ENCODE measurements at places on chromosomes 5 and 9.

DNA sequence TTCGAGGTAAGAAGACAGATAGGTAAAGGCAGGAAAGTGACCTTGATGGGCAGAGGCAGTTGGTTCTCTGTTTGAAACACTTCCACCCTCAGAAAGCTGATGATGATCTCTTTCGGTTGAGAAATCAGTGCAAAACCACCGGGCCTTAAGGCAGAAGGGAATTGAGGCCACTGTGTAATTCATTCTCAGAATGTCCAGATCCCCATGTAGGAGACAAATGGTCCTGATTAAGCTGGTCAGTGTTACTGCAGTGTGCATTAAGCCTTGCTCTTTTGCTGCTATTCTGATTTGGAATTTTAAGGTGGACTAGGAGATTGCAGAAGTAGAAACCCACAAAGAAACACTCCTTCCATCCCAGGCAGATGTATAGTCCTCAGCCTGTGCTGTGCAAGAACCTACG lies 255.2 kb downstream of the ARHGAP26 start:
- H3K27ac ChIP-seq: no peak overlapping the region
- H3K27me3 ChIP-seq: no peaks in the 10 kb centered on the region
- peaks cover 10% of the 10 kb centered on the region for H3K4me1 ChIP-seq
- no peak overlapping the region for H3K4me3 ChIP-seq

GRCh38 chr5:168883991-168884390 lies 304.8 kb upstream of the PANK3 start:
- no peaks in the 10 kb centered on the region for H3K4me1 ChIP-seq
- H3K27me3 ChIP-seq: no peaks in the 10 kb centered on the region
- no peak for DNase-seq
- H3K27ac ChIP-seq: no peak overlapping the region
- no peaks in the 10 kb centered on the region for H3K36me3 ChIP-seq

DNA sequence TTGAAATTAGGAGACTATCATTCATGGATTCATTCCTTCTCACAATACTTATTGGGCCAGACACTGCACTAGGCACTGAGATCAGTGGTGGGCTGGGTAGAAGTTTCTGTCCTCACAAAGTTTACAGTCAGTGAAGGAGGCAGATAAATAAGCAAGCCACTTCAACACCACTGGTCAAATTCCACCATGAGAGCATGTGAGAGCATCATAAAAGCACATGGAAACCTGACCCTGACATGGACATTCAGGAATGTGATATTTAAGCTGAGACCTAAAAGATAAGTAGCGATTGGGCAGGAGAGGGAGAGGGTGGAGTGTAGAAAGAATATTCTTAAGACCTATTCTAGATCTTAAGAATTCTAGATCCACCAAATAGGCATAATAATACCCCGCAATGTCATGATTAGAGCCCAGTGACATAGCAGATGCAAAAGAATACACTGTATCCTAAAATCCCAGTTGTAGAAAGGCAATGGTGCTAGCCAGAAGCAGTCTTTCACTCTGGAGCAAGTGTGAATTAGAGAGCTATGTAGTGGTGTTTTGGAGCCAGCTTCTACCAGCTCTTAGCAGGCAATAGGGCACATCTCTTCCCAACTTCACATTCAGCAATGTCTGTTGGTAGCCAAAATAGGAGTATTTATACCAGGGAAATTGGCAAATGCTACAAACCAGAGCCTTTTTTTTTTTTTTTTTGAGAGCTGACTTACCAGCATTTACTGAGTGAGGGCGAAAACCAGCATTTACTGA lies 46.4 kb downstream of the SH3RF2 start:
- no peaks in the 10 kb centered on the region for H3K36me3 ChIP-seq
- no peaks in the 10 kb centered on the region for H3K4me1 ChIP-seq
- no peak overlapping the region for H3K4me3 ChIP-seq
- no peak overlapping the region for H3K27ac ChIP-seq
- no peak for DNase-seq

DNA sequence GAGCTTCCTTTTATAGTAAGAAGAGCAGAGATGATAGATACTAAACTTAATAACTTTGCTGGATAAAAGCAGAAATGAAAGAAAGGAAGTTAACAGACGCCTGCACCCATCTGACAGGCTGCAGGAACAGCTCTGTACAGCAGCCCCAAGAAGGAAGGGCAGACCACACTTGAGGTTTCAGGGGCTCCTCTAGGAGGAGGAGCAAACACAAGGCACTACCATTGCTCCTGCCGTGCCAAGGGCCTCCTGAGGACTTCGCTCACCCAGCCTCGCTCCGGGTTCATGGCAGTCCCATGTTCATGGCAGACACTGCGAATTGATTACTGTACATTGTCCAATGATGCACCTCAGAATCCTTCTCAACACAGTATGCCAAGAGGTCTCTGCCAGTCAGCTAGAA lies 85.1 kb downstream of the AMBP start:
- H3K4me1 ChIP-seq: no peaks in the 10 kb centered on the region
- H3K36me3 ChIP-seq: no peaks in the 10 kb centered on the region
- no peak for DNase-seq
- H3K4me3 ChIP-seq: no peak overlapping the region
- no peak overlapping the region for H3K27ac ChIP-seq

DNA sequence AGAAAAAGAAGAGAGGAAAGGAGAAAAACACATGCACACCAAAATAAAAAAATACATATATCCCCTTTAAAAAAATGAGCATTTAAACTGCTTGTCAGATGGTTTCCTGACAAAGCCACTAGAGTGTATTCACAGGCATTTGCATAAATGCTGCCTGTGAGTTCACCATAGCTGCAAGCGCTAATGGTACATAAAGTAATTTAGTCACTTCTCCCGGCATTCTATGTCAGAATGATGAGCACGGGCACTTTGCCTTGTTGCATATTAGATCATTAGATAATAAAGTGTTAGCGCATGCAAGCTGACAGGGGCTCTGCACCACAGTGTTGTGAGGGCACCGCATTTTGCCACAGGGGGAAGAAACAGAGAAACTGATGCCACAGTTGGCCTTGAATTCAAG lies 280.6 kb downstream of the EBF1 start:
- H3K36me3 ChIP-seq: no peaks in the 10 kb centered on the region
- no peak for DNase-seq
- no peaks in the 10 kb centered on the region for H3K4me1 ChIP-seq
- no peak overlapping the region for H3K27ac ChIP-seq
- H3K4me3 ChIP-seq: no peak overlapping the region

GRCh38 chr5:147454996-147455677 lies 54.7 kb downstream of the DPYSL3 start:
- peaks cover 17% of the 10 kb centered on the region for H3K4me1 ChIP-seq
- no peak for DNase-seq
- H3K4me3 ChIP-seq: no peak overlapping the region
- no peak overlapping the region for H3K27ac ChIP-seq
- peaks cover 21% of the 10 kb centered on the region for H3K27me3 ChIP-seq

DNA sequence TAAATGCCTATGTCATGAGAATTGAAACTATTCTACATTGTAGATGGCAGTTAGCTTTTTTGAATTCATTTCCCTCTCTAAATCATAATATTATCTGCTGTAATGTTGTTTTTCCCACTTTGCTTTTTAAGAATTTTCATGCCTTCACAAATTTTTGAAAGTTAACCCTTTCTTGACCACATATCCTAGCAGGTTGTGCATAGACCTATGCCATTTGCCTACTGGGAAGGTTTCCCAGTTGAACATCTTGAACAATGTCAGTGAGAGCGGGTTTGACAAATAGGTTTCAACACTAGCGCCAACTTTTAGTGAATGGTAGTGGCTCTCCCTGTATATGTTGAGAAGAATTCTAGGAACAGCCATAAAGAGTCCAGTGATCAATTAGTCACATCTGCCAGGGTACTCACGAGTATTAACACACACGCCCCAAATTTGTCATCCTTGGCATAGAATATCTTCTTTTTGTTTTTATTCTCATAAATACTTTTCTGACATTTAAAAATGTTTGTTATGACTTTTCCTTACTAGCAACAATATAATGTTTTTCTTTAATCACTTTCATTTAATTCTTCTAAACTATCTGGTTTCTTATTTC lies 307.6 kb downstream of the PJA2 start:
- H3K36me3 ChIP-seq: no peaks in the 10 kb centered on the region
- no peak overlapping the region for H3K4me3 ChIP-seq
- no peaks in the 10 kb centered on the region for H3K27me3 ChIP-seq

DNA sequence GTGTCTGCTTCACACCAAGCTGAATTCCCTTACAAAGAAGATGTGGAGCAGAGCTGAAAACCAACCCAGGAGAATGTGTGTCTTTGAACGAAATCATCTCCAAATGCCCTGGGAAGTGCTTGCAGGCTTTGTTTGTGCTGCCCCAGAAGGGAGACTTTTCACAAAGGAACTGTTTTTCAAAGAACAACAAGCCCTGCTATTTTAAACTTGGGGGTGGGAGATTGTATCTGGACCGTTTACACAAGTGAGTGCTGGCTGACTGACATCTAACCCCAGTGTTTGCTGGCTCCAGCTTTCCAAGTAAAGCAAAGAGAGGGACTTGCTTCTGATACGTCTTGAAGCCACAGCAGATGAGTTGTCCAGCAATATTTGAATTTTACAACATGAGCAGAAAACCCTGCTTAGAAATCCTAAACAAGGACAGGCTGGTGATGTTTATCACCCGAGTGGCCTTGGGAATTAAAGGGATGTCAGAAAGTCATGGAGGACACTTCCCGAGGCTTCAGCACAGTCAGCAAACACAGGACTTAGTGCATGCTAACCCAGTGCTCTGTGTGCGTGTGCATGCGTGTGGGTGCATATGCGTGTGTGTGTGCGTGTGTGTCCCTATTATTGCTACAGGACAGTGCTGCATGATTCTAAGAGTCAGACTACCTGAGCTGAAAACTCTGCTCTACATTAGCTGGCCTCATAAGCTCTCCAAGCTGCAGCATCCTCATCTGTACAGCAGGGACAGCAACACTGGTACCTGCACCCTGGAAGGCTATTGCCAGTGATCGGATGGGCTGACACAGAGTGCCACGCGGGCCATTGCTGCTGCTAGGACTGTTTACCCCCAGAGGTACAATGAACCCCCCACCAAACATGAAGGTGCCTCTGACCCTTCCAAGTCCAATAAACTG lies 1.4 kb downstream of the ADAMTS12 start:
- no peaks in the 10 kb centered on the region for H3K4me1 ChIP-seq
- H3K4me3 ChIP-seq: no peak overlapping the region
- no peak for DNase-seq
- H3K27me3 ChIP-seq: peaks cover 33% of the 10 kb centered on the region

- H3K27ac ChIP-seq: no peak overlapping the region
- no peaks in the 10 kb centered on the region for H3K27me3 ChIP-seq
- no peak for DNase-seq
- H3K4me1 ChIP-seq: no peaks in the 10 kb centered on the region
- no peak overlapping the region for H3K4me3 ChIP-seq
These were observed 24.0 kb downstream of the ADAMTS16 start for GRCh38 chr5:5164163-5164562.

GRCh38 chr9:70315389-70315788 lies 56.6 kb downstream of the SMC5 start:
- no peak for DNase-seq
- no peak overlapping the region for H3K27ac ChIP-seq
- no peaks in the 10 kb centered on the region for H3K27me3 ChIP-seq
- H3K4me3 ChIP-seq: no peak overlapping the region
- H3K4me1 ChIP-seq: no peaks in the 10 kb centered on the region
- H3K36me3 ChIP-seq: peaks cover 62% of the 10 kb centered on the region

GRCh38 chr5:134798468-134798867 lies 39.9 kb downstream of the DDX46 start:
- no peak overlapping the region for H3K27ac ChIP-seq
- no peak for DNase-seq
- no peak overlapping the region for H3K4me3 ChIP-seq

- peaks cover 64% of the 10 kb centered on the region for H3K4me1 ChIP-seq
- no peaks in the 10 kb centered on the region for H3K27me3 ChIP-seq
- H3K4me3 ChIP-seq: no peak overlapping the region
- H3K36me3 ChIP-seq: no peaks in the 10 kb centered on the region
- H3K27ac ChIP-seq: peak overlapping the region; percentile 7
These were observed 27.5 kb downstream of the CORO2A start for GRCh38 chr9:98164912-98165311.

DNA sequence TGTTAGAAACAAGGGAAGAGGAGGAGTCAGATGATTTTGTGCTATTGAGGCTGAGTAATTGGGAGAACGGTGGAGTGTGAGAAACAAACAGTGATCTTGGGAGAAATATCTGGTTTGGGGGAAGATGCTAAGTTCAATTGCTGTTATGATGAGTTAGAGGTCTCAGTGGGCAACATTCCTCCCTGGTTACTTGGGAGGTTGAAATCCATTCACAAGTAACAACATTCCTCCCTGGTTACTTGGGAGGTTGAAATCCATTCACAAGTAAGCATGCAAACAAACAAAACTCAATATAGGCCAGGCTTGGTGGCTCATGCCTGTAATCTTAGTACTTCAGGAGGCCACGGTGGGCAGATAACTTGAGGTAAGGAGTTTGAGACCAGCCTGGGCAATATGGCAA lies 38.7 kb downstream of the AGXT2 start:
- H3K27ac ChIP-seq: no peak overlapping the region
- no peaks in the 10 kb centered on the region for H3K36me3 ChIP-seq
- no peak overlapping the region for H3K4me3 ChIP-seq
- no peak for DNase-seq
- H3K4me1 ChIP-seq: no peaks in the 10 kb centered on the region
- H3K27me3 ChIP-seq: peaks cover 5% of the 10 kb centered on the region

DNA sequence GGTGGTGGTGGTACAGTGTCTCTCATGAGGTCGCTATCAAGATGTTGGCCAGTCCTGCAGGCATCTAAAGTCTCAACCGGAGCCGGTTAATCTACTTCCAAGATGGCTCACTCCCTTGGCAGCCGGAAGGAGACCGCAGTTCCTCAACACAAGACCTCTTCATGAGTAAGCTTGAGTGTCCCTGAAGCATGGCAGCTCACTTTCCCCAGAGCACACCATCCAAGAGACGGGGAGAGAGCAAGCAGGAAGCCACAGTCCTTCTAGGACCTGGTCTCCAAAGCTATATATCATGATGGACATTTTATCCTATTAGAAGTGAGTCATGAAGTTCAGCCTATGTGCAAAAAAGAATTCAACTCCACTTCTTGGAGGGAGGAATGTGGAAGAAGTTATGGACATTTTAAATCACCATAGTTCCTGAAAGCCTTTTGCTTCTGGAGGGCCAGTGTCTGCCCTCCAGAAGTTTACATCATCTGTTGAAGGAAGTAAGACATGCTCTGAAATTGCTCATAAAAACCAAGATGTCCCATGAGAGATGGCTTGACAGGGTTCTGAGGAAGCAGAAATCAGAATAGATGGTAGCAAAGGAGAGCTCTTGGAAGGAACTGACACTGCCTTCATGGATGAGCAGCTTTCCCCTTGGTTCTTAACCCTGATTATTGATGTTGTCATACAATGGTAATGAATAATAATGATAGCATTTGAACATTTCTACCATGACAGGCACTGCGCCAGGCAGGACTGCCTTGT lies 21.3 kb downstream of the GALNT10 start:
- H3K27ac ChIP-seq: no peak overlapping the region
- no peaks in the 10 kb centered on the region for H3K27me3 ChIP-seq
- peaks cover 20% of the 10 kb centered on the region for H3K36me3 ChIP-seq

GRCh38 chr9:2838371-2839000 lies 5.4 kb downstream of the PUM3 start:
- no peak for DNase-seq
- H3K4me3 ChIP-seq: no peak overlapping the region
- no peak overlapping the region for H3K27ac ChIP-seq

GRCh38 chr5:133041910-133042309 lies 9.9 kb upstream of the HSPA4 start:
- H3K4me3 ChIP-seq: no peak overlapping the region
- no peaks in the 10 kb centered on the region for H3K36me3 ChIP-seq
- no peak for DNase-seq
- no peaks in the 10 kb centered on the region for H3K27me3 ChIP-seq
- no peak overlapping the region for H3K27ac ChIP-seq
